ENCODE measurements at places on chromosomes 7 and 10.

DNA sequence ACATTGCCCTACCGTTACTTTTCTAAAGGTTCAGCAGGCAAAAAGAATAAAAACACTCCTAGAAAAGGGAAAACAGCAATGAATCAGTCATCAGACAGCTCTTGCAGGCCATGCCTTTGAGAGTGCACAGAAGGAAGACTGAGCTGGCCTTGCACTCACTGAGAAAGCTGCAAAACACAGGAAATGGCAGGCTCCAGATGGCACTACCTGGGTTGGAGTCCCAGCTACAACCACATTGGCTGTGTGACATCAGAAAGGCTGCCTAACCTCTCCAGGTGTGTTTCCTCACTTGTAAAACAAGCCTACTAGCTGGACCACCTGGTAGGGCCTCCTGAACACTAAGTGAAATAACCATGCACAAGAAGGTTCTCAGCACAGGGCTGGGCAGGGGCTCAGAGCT, 113.7 kb downstream of the SFMBT2 start:
- DNase-seq, result no peak

DNA sequence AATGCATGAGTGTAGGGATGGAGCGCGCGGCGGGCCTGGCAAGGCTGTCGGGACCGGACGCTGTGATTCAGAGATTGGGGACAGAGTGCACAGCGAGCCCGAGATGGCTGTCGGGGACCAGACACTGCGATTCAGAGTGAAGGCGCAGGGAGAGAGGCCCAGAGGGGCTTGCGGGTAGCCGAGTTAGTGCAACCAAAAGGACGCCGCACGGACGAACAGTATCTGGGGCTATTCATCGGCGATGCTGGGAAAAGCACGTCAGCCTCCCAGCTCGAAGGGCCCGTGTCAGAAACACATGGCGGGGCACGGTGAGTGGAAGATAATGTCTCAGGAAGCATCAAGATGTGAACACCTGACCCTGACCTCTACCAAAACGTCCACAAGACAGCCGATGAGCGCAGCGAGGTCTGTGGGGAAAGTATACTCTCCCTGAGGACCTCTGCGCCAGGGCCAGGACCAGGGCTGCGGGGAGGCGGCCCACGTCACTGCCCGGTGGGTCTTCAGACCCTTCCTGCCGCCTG, 215.8 kb downstream of the ZMYND11 start:
- no peak for DNase-seq

DNA sequence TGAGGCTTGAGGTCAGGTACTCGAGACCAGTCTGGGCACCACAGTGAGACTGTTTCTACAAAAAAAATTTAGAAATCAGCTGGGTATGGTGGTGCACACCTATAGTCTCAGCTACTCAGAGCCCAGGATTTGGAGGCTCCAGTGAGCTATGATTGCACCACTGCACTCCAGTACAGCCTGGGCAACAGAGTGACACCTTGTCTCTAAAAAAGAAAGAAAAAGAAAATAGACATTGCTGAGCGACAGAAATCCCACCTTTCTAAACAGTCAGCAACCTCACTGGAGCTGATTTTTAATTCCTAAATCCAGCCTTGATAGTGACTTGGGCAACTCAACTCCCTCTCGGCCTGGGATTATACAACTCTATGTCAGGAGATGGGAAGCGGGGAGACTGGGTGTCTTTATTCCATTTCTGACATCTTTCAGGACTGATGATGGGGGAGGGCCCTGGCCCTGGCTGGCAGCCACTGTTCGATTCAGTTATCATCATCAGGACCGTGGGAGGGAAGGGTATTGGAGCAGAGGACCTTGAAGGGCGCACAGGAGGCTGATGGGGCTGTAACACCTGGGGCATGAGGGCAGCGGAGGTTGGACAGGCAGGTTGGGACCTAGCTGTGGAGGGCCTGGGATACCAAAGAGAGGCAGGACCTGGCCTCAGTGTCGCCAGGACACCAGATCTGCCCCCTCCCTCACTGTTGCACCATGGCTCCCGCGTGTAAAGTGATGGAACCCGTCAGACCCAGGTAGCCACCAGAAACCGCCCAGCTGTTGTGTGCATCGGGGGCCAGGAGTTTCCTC, 14.7 kb downstream of the HSPB1 start:
- DNase-seq, result no peak

DNA sequence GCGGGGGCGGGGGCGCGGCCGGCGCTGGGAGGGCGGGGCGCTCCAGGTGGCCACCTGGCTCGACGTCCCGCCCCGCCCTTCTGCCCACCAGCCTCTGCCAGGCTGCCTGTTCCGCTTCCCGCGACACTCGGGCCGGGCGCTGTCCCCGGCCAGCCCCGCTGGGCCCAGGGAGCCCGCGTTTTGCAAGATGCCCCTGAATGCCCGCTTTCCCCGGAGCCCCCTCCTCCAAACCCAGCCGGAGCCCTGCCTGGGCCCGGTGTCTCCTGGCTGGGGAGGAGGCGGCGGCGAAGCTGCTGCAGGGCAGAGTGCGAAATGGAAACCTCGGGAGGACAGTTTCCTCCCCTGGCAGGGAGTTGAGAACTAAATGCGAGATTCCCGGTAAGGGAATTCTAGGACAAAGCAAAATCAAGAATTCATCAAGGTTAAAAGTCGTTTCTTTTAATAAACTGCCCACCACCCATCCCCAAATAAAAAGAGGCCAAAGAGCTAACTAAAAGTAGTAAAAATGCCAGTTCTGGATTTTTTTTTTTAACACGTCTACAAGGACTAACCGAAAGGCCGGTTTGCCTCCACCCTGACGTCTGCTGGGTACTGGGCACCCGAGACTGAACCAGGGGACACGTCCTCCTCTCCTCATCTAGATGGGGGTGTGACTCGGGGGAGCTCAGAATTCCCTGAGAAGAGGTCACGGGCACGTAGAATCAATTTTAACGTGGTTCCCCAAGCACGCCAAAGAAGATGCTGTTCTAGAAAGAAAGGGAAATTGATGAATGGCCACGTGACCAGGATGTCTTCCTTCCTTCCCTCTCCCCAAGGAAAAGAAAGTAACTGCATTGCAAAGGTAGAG, 200.4 kb upstream of the NFE2L3 start:
- no peak for DNase-seq

DNA sequence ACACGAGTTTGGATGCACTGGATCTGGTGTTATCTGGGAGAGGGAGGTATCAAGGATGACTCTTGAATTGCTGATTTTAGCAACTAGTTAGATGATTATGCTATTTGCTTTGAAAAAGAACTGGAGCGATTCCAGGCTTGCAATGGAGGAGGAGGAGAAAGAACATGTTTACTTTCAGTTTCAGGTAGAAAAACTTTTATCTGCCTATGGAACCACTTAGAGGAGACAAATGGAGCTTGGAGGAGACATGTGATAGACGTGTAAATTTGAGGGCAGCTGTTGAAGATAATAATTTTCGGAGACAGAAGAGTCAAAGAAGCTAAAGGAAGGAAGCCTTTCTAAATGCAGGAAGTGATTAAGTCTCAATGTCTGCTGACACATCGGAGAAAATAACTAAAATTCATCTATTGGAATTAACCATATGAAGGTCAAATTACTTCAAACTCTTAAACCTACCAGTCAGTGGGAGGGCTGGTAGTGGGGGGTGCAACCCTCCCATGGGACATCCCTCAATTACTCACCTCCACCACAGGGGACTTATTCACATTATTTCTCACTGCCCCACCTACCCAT, 56.4 kb upstream of the GNAI1 start:
- no peak for DNase-seq

GRCh38 chr7:146659732-146660131, 543.1 kb downstream of the CNTNAP2 start:
- DNase-seq, result no peak

DNA sequence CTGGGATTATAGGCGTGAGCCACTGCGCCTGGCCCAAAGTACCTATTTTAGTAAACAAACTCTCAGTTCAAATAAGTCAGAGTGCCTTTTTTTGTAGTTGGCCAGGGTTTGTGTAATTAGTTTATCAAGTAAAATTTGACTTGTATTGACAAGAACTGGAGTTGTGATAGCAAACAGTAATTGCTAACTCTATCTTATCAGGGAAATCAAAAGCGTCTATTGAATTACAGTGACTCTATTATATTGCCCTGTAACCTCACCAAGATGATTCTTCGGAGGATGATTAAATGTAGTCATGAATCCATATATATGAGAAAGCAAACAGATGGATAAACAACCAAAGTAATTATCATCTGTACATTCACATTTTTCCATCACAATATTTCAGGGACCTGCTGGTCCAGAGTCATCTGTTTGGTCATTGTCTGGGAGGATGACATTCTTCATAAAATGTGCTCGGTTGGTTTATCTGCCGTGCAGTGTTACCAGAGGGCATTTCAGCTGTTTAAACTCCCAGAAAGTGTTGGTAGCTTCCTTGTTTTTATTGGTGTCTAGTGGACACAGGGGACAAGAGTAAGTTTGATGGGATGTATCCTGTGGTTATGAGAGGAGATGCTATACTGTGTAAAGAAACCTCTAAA, 35.6 kb downstream of the DOCK1 start:
- no peak for DNase-seq

DNA sequence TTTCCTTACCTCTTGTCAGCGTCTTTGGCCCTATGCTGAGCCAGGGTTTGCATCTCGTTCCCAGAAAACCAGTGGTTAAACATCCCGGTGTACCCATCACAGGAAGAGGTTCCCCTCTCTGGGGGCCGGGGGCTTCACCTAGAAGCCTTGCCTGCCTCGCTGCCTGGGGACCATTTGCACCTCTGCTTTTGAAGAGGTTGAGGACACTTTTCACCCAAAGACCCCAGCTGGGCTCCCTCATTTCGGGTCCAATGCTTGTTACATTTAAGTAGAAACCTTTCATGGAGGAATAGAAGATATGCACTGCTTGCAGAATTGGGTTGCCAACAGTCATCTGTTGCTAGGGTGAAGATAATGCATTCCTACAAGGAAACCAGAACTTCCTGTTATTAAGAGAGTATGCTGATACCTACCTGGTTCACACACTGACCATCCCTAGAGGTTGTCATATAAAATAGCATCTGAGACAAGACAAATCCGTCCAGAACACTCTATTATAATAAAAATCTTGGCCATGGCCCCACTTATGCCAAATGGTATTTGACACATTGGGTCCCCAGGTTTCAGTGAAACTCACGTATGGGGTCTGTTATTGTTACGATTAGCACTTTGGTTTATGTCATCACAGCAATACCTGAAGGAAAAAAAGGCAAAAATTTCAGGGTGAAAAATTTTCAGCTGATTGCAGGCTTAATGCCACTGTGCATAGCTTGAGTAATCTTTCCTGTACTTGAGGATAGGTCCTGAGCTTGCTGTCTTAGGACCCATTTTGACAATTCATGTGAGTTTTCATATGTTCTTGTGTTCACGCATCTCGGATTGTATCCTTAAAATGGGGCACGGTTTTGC, 917 bp downstream of the ZNF365 start:
- DNase-seq, result no peak

DNA sequence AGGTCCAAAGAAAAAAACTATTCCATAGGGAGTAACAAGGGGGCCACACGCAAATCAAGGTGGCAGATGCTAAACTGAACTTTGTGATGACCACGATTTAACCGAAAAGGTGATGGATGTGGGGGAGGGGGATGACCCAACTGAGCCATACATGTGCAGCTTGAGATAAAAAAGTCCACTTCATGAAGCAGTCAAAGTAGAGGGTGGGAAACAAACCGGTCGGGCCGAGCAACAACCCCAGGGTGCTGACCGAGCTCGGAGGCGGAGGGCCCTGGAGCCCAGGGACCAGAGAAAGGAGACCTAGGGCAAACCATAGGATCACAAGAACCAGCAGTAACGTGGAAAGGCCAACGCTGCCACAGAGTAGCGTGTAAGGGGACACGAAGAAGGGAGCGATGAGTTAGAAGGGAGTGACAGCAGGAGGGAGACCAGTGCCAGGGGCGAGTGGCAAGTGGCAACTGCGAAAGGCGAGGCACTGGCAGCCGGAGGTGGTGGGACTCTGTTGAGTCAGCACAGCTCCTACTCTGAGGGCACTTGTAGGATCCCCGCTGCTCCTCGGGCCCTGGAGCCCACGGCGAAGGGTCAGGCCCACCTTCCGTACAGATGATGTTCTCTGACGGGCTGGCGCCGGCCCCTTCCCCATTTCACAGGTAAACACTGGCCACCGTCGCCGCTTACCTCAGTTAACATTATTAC, 540 bp downstream of the SNX13 start:
- DNase-seq, result peak; percentile 54

- DNase-seq, result no peak
Measured at GRCh38 chr10:37965006-37965405, 11.4 kb downstream of the ZNF25 start.

- no peak for DNase-seq
Measured at GRCh38 chr10:109374215-109374614, 549.1 kb downstream of the XPNPEP1 start.

- no peak for DNase-seq
Measured at GRCh38 chr7:129832701-129833227, 120.0 kb downstream of the UBE2H start.

DNA sequence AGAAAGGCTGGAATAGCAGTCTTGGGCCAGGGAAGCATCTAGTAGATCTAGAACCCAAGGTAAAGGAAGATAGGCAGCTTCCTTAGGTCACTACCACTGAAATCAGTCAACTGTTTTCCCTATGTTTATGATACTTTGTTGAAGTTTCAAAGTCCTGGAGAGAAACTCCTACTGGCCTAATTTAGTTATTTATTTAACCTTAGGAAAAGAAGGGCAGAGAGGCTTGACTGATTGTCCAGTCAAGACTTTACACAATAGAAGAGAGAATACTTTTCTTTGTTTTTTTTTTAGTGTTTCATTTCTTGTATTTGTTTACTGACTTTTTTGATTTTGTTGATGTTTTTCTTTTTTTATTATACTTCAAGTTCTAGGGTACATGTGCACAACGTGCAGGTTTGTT, 138.9 kb upstream of the PHYHIPL start:
- DNase-seq, result no peak

DNA sequence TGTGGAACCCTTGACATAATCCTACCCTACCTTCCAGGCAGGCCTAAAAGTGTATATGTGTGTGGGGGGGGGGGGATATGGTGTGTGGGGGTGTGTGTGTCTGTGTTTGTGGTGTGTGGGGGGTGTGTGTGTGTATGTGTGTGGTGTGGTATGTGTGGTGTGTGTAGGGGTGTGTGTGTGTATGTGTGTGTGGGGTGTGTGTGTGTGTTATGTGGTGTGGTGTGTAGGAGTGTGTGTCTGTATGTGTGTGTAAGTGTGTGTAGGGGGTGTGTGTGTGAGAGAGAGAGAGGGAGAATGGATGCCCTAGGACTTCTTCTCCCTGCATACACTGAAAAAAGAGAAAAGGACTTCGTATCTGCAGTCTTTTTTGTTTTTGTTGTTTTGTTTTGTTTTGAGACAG, 12.3 kb upstream of the IMPDH1 start:
- DNase-seq, result no peak

GRCh38 chr10:44962870-44963738, 3.5 kb downstream of the RASSF4 start:
- DNase-seq, result no peak
